ENCODE measurements at places on chromosomes 4 and X.

GRCh38 chr4:175540151-175540550 lies 271.9 kb downstream of the GPM6A start:
- no peak for DNase-seq

GRCh38 chr4:189293459-189293858 lies 647.2 kb upstream of the FRG1 start:
- DNase-seq: no peak

DNA sequence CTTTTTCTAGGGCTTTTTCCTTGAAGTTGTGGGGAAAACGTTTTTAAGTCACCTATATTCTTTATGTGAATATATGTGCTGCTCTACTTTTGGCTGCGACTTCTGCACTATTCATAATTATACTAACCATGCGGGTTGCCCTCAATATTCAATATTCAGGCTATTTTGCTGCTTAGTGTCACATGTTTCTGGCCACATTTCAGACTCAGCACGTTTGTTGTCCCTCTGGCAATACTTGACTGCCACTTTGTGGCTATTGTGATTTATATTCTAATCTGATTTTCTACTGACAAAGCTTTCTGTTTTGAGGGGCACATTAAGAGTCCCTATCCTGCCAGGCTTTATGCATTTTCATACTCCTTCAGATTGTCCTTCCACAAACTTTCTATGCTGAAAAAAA lies 63.9 kb upstream of the CT45A1 start:
- no peak for DNase-seq

DNA sequence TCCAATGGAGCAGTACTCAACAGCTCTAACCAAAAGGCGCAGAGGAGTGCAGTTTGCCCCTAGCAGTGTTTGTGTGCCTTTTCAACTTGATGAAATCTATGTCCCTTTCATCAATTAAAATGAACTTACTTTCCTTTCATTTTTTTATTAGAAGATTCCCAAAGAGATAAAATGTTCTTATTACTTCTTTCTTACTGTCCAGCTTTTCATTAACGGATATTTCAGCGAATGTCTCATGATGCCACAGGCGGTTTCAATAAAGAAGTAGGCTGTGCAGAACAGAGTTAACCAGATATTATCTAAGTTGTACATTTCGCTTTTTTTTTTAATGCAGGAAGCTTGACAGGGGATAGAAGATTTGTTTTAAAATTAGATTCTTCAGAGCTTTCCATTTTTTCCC lies 3.4 kb upstream of the MAOB start:
- no peak for DNase-seq

DNA sequence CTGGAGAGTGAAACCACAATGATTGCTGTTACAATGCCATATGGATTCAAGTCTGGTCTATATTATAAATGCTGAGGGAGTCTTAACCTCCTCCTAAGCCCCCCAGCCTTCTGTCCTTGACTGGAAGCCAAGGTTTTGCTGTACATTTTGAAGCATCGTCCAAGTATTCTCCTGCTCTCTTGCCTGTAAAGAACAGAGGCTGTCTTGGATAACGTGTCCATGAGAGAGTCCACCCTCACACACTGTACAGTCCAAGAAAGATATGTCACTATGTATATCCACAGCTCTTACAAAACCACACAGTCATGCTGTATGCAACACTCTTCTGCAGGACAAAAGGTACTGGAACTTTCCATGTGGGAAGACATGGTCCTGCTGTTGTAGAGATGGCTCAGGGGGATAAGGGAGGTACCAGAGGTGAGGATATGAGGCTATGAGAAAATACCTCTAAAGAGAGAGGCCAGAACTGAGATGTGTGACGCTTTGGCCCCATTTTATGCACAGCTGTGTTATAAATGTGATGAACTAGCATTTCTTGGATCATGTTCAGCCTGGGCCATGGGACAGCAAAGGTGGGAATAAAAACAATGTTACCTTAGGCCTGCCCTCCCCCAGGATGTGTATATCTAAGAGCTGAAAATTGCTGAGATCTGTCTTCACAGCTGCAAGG lies 678.6 kb downstream of the IQCM start:
- no peak for DNase-seq

GRCh38 chrX:4173743-4174142 lies 460.3 kb upstream of the PRKX start:
- DNase-seq: no peak

- no peak for DNase-seq
Observed at GRCh38 chr4:113316879-113317278, 267.4 kb downstream of the ANK2 start.

- peak; percentile 57 for DNase-seq
Observed at GRCh38 chr4:41750626-41751448, 2.3 kb upstream of the PHOX2B start.

GRCh38 chr4:85701861-85702321 lies 226.9 kb downstream of the ARHGAP24 start:
- DNase-seq: no peak

- DNase-seq: no peak
Observed at GRCh38 chrX:123504047-123504446, 228.8 kb downstream of the THOC2 start.

DNA sequence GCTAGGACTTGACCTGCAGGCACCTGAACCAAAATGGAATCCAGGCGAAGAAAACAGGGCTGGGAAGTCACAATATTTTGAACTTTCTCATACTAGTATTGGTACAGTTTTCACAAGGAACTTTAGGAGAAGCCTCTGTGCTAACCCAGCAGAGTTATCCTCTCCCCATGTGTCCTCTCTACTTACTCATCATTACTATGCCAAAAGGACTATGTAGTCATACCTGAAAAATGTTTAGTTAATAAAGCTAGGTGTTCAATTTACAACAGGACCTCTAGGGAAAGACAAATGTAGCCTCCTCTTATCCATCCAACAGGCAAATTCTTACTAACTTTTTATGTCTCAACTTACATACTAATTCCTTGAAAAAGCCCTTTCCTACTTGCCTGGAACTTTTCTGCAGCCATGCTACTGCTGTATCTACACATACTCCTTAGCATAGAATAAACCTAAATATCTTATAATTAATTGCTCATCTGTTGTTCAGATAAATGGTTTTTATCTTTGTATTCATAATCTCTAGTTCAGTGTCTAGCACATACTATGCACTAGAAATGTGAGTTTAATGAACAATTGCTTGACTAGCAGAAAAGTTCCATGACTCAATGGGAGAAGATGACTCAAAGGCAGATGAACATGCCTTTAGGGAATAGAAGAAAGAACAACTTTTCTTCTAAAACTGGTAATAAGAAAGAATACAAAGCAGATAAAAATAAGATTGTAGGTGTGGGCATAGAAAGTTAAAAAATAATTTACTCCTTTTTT lies 215.5 kb upstream of the VEGFC start:
- DNase-seq: no peak

GRCh38 chr4:95524729-95525128 lies 24.0 kb downstream of the UNC5C start:
- no peak for DNase-seq

DNA sequence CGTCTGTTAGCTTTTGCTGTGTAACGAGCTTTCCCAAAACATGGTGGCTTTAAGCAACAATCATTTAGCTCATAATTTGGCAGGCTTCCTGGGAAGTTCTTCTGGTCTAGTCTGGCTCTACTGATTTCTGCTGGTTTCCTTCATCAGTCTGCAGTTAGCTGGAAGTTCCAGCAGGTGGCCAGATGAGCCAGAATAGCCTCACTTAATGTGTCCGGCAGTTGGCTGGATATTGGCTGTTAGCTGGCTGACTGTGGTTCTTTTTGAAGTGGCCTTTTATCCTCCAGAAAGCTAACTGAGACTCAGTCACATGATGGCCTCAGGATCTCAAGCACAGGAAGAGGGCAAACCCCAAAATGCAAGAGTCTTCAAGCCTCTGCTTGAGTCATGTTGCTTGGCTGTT lies 34.9 kb downstream of the FTHL17 start:
- DNase-seq: no peak

DNA sequence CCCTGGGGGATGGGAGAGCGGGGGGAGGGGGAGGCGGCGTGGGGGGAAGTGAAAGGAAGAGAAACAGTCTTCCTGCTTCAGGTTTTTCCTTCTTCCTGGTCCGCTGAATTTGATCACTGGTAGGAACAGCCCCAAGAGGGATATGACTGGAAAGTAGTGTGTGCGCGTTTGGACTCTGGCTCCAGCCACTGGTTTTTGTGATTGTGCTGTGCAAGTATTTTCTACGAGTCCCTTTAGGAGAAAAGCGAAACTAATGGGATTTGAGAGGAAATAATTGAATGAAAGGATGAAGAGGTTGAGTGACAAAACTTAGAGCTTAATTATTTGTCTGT lies 836 bp downstream of the PRRG1 start:
- DNase-seq: peak; percentile 3

DNA sequence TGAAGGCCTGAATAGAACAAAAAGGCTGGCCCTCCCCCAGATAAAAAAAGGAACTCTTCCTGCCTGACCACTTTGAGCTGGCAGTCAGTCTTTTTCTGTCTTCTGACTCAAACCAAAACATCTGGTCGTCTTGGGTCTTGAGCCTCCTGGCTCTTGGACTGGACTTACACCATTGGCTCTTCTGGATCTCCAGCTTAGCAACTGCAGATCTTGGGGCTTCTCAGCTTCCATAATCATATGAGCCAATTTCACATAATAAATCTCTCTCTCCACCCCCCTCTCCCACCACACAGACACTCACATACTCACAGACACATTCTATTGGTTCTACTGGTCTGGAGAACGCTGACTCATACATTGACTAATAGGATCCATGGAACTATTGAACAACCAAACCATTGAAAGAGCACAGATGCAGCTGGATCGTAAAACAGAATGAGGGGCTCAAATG lies 15.6 kb upstream of the CWH43 start:
- DNase-seq: no peak

- DNase-seq: no peak
Observed at GRCh38 chr4:136219592-136220125, 1312.6 kb downstream of the PCDH18 start.

DNA sequence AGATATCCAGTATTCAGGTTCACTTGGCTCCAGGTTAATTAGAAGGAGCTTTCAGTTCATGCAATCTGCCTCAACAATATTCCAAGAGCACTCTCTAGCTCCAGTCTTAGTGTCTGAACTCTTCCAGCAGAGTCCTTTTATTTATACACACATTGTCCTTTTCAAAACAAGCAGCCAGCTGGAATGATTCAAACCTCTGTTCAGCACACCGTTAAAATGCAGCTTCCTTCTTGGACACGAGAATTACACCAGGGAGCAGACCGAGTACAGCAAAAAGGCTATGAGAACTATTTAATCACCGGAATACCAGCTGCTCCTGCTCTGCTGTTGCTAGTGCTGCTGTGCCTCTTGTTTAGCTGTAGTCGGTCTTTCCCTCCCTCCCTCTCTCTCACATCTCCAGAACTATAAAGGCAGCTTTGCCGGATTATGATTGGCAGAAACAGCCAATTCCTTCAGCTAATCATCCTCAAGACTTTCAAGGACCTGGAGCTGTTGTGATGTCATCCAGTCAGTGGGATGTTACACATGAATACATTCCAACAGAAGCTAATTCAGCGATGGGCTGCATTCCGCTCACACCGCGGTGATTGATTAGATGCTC lies at the start of gene NDST4:
NDST4 (minus strand) TSS at position 115 of the 601 bp plus-strand sequence. CDS start 36,584 bp downstream, outside the sequence.
- DNase-seq: peak; percentile 44

GRCh38 chrX:71111141-71111843 lies at the start of gene IL2RG:
TSS of gene IL2RG (minus strand) at chrX:71111577. CDS start at chrX:71111539, 38 bp downstream.
- DNase-seq: no peak

- no peak for DNase-seq
Observed at GRCh38 chr4:76232681-76233080, 18.8 kb upstream of the FAM47E start.

- no peak for DNase-seq
Observed at GRCh38 chr4:25842229-25842845, 20.5 kb downstream of the SEL1L3 start.

DNA sequence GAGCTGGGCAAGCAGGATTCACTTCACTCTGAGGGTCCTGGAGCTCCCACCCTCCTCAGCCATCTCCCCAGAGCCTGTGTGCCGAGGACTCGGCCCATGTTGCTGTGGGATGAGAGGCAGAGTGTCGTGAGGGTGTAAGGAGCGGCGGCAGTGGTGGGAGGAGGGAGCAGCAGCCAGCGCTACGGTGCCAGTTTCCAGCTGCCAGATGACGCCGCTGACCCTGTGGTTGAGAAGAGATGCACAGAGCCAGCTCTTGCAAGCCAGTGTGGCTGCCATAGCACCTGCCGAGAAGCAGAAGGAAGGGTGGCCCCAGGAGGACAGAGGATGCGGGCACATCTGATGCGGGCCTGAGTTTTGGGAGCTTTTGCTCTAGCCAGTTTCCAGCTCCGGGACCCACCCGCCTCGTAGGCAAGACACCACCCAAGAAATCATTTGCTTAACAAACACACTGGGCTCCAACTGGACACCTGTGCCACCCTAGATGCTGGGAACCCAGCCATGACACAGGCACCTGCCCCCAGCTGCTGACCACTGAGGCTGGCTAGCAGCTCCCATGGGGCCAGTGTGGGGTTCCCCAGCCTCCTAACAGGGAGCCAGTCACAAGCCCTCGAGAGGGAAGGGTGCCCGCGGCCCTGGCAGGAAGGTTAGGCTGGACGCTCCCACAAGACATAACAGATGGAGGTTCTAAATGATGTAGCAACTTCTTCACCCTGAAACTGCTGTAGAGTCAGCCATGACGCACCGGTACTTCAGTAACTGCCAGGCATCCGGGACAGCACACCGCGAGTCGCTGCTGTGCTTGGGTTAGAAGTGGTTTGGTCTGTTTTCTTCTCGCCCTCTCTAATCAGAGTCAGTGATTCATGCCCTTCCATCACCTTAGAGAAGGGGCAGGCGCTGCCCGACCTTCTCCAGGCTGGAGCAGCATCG lies 8.9 kb downstream of the MSANTD1 start:
- no peak for DNase-seq

DNA sequence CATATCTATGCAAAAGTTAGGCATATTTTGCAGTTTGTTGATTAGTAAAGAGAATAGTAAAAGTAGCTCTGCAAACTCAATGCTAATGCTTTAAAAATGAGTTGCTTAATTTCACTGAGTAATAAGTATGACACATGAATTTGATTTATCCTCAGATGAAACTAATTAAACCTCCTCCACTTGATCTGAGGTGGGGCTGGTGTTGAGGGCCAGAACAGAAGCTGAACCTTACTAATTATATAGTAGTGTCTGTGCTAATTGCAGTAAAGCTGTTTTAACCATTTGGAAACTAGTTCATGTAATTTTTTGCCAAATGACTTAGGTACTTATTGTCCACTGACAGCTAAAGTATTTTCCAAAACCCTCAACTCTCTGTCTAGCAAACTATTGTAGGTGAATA lies 7.7 kb upstream of the PGAM4 start:
- no peak for DNase-seq

GRCh38 chrX:70079297-70079696 lies 17.0 kb downstream of the OTUD6A start:
- DNase-seq: no peak

DNA sequence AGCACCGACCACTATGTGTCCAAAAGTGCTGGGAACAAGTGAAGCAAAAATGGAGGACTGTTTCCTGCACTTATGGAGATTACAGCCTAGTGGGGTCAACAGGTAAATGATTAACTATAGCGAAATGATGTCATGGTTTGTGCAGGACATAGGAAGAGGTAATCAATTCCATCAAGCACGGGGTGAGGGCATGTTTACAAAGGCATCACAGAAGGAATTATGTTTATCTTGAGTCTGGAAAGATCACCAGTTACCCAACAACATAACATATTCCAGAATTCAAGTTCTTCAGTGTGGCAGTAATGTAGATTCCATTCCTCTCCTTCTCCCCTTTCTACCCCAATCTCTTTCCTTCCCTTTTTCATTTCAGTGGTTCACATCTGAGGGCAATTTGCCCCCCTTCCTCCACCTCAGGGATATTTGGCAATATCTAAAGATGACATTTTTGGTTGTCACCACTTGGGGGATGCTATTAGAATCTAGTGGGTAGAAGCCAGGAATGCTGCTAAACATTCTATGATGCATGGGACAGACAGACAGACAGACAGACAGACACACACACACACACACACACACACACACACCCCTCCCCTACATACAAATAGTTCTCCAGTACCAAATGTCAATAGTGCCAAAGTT lies 24.1 kb downstream of the FAM47E start:
- no peak for DNase-seq
